H54 (cell line): ENCODE measurements at places on chromosomes 3 and 15.

- DNase-seq: no peak
Measured at GRCh38 chr3:147355084-147355752, 51.1 kb downstream of the ZIC4 start.

GRCh38 chr15:94526071-94526689 lies 294.8 kb downstream of the MCTP2 start:
- DNase-seq: peak; percentile 6

GRCh38 chr15:61106044-61106834 lies 122.9 kb downstream of the RORA start:
- DNase-seq: no peak

- peak; percentile 9 for DNase-seq
Measured at GRCh38 chr3:30511524-30512251, 94.7 kb upstream of the TGFBR2 start.

GRCh38 chr3:8723612-8724011 lies 10.0 kb upstream of the CAV3 start:
- DNase-seq: no peak

GRCh38 chr3:131402391-131403039 lies 20.9 kb downstream of the NUDT16 start:
- DNase-seq: no peak

DNA sequence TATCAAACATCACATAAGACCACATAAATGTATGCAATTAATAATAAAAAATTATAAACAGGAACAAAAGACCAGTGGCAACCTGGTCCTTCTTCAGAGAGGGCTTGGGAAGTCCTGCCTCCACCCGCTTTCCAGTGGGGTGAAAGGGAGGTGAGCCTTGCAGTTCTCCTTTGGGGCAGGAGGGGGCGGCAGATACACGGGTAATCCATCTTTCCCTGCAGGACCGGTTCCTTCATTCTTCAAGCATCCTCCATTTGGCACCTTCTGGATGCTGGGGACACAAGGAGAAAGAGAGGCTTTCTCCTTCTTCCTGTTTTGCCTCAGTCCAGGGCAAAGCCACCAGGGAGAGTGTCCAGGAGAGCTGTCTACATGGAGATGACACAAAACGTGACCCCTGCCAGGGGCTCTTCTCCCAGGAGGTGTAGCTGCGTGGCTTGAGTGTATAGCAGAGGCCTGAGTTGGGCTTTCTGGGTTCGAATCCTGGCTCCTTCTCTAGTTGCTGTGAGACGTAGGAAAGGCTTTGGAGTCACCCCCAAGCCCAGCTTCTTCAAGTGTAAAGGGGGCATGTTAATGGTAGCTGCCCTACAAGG lies 23.2 kb downstream of the RPLP1 start:
- DNase-seq: peak; percentile 57

DNA sequence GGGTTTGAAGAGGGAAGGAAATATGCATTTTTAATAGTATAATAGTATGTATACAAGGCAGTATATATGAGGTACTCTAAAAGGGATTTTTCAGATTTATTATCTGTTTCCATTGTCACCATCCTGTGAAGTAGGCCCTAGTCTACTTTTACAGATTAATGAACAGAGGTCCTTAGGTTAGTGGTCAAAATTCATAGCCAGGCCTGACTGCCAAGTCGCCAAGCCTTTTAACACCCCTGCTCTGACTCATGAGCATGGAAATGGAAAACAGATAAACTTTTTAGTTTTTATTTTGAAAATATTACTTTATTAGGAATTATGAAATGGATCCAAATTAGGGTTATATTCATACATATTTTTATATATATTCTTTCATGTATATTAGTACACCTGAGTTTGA lies 146.9 kb downstream of the BBX start:
- no peak for DNase-seq
